Tibial nerve (tissue), 4 donors: ENCODE measurements at places on chromosomes 11 and 22. TPM values are rescaled to one million over a fixed set of nuclear protein-coding genes. Genes with fewer than 3 reads are reported as not detected.

The OSM gene
- total RNA-seq: 1.4 TPM

DNA sequence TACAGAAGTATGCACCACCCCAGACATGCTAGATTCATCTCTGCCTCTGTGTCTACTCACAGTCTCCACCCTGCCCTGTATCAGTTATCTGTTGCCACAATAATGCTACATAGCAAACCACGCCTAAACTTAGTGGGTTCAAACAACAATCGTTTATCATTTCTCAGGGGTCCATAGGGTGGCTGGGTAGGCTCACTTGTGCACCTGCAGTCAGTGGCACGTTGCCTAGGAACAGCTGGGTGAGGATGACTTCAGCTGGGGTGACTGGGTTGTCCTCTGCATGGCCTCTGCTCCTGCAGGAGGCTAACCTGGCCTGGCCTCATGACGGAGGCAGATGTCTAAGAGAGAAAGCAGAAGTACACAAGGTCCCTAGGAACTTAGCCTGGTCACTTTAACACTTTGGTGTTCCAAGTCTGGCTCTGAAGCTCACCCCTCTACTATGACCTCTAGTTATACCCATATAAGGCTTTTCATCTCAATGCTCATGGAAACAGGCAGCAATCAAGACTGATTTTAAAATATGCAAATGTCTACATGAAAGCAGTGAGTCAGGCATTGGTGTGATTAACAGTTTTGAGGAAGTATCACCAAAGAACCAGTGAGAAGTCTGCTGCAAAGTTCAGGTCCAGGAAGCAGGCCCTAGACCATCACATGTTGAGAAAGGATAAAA, 10.7 kb downstream of the OLFML1 start:
- no peak overlapping the region for H3K4me3 ChIP-seq
- H3K4me1 ChIP-seq: peaks cover 17% of the 10 kb centered on the region
- H3K27me3 ChIP-seq: no peaks in the 10 kb centered on the region
- no peak overlapping the region for H3K27ac ChIP-seq
- no peak for DNase-seq

DNA sequence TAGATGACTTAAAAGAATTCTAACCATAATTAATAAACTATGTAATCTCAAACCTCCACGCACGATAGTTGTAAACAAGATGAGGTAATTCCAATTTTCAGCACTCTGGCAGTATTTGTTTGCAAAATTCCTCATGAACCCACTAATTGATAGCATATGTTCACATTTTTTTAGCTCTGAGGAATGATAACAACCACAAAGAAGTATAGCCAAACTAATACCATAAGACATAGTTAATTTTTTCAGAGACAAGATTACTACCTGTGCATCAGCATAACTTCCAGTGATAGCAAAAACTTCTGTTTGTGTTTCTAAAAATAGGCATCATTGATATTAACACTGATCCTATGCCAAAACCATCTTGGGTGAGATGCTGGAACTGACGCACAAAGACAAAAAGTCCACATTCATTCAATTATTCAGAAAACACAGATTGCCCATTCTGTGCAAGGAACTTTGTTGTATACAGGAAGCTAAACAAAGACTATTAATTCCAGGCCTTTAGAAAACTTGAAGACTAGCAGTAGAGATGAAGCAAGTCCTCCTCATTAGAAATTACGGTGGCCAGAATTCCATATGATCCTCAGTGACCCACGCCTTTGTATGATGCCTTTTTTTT, 57.7 kb downstream of the PDGFD start:
- no peaks in the 10 kb centered on the region for H3K36me3 ChIP-seq
- no peak overlapping the region for H3K4me3 ChIP-seq
- no peaks in the 10 kb centered on the region for H3K27me3 ChIP-seq
- DNase-seq: no peak
- peaks cover 7% of the 10 kb centered on the region for H3K4me1 ChIP-seq
- no peak overlapping the region for H3K27ac ChIP-seq

- H3K27ac ChIP-seq: no peak overlapping the region
- H3K4me1 ChIP-seq: no peaks in the 10 kb centered on the region
- H3K36me3 ChIP-seq: no peaks in the 10 kb centered on the region
- H3K27me3 ChIP-seq: no peaks in the 10 kb centered on the region
Observed at GRCh38 chr11:132249256-132249655, 878.8 kb downstream of the NTM start.

DNA sequence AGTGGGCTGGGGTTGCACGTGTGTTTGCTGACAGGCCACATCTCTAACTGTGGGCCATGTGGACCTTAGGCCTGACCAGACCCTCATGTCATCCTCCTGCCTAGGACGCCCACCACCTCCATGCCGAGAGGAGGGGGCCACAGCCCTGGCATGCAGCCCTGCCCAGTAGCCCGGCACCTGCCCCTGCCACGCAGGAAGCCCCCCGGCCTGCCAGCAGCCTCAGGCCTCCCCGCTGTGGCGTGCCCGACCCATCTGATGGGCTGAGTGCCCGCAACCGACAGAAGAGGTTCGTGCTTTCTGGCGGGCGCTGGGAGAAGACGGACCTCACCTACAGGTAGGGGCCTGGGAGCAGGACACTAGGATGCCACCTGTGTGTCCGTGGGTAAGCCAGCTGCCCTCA, 6.4 kb downstream of the MMP11 start:
- H3K27me3 ChIP-seq: no peaks in the 10 kb centered on the region
- no peak for DNase-seq
- H3K27ac ChIP-seq: no peak overlapping the region
